BE2C (cell line): ENCODE measurements at places on chromosomes 12 and 14.

DNA sequence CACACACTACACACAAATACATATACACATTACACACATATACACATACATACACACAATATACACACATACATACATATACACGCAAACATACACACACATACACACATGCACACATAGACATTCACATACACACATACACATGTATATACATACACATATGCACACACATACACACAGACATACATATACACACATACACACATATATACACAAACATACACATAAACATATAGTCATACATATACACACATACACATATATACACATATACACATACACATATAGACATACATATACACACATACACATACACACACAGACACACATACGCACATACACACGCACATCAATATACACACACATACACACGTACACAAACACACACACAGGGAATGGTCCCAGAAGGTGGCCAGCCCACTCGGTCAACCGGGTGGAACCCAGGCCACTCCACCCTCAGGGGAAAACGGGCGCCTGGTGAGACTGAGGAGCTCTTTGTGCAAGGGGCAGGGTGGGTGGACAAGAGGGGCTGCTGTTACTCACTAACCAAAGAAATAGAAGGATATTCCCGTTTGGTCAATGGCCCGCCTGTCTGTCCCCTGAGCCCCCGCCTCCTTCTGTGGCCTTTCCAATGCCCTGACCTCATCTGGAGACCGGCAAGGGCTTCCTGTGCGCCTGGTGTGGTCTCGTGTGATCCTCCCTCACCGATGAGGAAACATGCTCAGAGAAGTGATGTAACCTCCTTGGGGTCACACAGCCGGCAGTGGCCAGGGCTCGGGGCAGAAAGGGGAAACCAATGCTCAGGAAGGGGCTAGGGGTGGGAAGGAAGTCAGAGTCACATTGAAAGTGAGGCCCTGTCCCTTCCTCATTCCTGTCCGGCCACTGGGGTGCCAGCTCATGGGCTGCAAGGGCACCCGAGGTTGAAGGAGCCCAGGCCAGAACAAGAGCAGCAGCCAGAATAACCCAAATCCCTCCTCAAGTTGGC lies 5.3 kb downstream of the TRPV4 start:
- no peak for DNase-seq

- no peak for DNase-seq
These were observed 522.5 kb downstream of the VRK1 start for GRCh38 chr14:97319691-97320090.

- no peak for DNase-seq
These were observed 43.4 kb downstream of the DIO2 start for GRCh38 chr14:80167793-80168448.

DNA sequence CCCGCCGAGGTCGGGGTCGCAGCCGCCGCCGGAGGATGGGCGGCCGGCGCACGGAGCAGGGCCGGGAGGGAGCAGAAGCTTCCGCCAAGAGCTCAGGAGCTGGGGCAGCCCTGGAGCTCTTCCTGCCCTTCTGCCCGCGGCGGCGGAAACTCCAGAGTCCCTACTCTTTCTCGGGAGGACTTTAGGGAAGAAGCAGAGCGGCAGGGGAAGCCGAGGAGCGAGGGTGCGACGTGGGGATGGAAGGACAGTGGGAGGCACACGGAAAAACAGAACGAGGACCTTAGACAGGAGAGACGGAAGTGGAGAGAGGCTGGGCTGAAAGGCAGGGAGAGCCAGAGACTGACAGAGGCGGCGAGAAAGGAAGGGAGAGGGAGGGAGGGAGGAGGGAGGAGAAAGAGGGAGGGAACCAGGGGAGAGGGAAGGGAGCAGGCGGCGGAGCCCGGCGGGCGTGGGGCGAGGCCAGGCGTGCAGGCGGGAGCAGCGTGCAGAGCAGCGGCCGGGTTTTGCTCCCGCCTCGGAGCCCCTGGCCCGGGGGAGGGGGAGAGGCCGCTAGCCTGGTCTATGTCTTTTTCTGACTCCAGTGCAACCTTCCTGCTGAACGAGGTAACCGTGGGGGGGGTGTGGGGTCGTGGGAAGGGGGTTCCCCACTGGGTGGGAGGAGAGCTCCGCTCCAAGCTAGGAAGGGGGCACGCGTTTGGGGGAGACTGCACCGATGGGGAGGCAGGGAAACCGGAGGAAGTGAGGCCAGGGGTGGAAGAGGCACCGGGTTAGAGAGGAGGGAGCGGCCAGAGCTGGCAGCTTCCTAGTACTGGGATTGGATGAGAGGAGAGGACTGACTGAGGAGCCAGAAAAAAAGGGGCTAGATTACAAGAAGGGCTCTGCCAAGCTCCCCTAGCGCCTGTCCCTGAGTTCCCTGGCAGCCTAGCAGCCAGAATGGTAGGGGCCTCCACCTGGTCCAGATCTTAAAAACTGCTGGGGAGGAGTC lies 2.9 kb upstream of the CACNB3 start:
- peak; percentile 88 for DNase-seq

DNA sequence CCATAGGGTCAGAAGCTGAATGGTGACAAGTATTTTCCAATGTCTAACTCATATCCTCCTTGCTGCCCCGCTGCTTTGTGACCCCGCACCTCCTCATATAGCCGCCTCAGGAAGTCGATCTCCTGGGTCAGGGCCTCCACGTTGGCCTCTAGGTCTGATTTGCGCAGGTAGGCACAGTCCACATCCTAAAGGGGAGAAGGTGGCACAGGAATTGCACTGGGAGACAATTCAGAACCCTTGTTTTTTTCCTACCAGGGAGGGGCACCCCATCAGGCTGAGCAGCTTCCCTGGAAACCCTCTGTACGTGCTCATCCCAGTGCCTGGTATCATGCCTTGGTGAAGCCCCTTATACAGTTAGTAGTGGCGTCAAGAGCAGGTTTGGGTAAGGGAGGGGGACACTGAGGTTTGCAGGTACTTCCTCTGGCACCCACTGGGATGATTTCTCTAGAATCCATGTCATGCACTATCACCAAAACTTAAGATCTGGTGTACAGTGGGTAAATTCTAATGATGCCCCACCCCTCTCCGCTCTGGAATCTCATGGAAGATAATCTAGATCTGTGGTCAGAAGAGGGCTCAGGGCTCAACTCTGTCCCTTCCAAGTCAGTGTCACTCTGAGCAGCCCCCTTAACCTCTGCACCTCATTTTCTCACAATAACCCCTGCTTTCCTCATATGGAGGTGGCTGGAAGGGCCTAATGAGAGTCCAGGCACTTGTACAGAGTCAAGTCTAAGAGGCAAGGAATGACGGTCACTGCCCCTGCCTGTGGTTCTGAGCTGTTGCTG lies 20.1 kb upstream of the KRT86 start:
- DNase-seq: no peak

DNA sequence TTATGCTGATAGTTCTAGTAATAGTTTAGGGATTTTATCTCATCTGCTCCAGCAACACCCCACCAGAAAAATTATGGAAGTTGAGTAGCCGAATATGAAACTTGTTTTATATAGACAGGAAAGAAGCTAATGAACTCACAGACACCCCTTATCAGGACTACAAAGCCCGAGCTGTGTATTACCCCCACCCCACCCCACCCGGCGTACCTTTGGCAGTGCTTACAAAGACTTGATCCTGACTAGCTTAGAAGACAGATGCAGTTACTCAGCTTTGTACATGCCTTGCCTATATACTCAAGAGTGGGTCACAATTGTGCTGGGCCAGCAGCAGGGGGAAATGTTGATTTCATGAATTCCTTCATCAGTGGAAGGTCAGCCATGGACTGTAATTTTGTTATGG lies 22.4 kb downstream of the PROX2 start:
- DNase-seq: no peak

DNA sequence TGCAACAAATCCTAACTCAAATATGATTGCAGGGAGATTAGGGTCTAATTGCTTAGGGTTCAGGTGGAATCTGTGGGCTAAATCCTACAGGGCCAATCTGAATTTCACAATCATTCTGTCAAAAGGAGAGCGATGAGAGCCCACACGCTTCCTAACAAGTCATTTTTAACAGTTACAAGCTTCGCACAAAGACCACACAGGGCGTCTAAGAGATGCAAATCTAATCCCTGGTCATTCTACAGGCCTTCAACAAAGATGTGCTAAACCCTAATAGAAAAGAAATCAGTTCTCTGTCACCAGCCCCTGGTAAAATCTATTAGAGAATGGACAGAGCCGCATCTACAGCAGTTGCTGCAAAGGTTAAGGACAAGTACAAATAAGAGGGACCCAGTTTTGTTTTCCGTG lies 15.3 kb downstream of the NKX2-1 start:
- DNase-seq: no peak

GRCh38 chr12:56522411-56523193 lies 982 bp downstream of the RBMS2 start:
- DNase-seq: no peak

GRCh38 chr14:83826838-83827237 lies 1703.1 kb upstream of the FLRT2 start:
- DNase-seq: no peak

- no peak for DNase-seq
These were observed 32.8 kb downstream of the GTF2A1 start for GRCh38 chr14:81187832-81188522.

DNA sequence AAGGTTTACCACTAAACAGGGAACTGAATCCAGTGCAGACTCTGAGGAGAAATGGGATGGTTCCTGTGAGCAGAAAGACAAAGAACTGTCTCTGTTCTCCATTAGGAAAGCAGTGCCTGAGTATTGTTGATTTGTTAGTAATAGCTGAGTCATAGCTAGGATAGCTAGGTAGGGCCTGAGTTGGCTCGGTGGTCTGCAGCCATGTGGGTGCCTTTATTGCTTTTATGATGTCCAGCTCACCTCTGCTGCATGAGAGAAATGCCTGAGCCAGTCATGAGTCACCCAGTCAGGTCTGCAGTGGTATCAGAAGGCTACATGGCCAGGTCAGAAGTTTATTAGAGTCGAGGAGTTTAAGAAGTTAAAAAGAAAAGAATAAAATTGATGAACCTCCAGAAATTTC lies 24.2 kb downstream of the TRHDE start:
- DNase-seq: no peak

DNA sequence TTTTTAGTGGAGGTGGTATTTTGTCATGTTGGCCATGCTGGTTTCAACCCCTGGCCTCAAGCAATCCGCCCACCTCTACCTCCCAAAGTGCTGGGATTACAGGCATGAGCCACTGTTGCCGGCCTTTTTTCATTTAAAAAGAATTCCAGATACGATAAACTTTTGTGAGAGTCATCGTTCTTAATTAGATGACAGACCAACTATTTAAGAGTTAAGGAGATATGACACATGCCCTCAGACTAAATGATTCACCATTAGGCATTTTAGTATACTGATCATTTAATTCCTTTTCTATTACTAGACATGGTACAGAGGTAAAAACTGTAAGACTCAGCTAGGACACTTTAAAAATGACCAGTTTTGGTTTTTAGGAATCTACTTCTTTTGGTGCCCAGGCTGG lies 2.4 kb downstream of the ANKRD13A start:
- no peak for DNase-seq

DNA sequence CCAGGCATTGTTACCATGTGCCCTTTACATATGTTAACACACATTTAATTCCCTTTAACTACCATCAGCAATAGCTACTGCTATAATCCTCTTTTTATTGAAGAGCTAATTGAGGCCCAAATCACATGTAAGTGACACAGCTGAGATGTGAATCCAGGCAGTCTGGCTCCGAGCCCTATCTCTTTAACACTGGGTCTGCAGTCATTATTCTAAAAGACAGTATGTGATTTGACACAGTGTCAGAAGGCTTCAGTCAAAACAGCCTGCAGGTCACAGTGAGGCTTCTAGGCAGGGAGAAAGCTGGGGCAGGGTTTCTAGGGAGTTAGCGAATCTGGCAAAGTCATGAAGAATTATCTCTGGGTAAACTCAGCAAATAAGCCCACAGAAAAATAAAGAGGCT lies 148.2 kb downstream of the KIF21A start:
- DNase-seq: peak; percentile 63

DNA sequence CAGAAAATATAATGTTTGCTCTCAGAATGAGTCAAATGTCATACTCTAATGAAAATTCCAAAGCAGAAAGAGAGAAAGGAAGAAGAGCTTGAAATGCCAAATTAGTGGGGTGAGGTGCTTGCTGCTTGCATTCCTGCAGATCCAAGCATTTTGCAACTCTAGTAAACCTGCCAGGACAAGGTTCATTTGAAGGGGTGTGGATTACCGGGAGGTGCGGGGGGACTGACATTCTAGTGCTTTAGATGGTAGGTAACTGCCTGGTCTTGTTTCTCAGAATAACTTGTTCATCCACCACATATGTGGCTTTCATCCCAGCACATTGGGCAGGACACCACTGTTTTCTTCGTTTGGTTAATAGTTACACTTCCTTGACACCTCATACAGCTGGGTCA lies 144.4 kb downstream of the AKAP6 start:
- DNase-seq: no peak

GRCh38 chr14:31884776-31885379 lies 192.2 kb upstream of the ARHGAP5 start:
- DNase-seq: no peak

GRCh38 chr12:95705143-95705542 lies 85.4 kb downstream of the NTN4 start:
- no peak for DNase-seq

GRCh38 chr14:50030036-50030435 lies 86.3 kb downstream of the VCPKMT start:
- no peak for DNase-seq

DNA sequence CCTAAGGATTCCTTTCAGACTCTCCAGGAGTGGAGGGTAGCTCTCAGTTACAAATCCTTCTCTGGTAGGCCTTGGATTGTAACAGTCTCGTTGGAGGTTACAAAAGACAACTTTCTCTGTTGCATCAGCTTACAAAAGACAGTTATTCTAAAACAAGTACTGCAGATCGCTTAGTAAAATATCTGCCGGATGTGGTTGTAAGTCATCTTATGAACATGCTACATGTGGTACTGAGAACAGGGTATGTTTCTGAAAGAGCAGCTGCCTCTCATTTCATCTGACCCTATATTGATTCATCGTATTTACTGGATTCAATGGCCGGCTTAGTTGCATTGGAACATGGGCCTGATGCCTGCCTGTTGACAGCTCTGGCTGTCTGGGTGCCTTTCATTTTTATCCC lies 157.4 kb downstream of the PTCSC3 start:
- no peak for DNase-seq

- DNase-seq: no peak
These were observed 12.0 kb upstream of the SERPINA1 start for GRCh38 chr14:94400422-94400841.

- no peak for DNase-seq
These were observed 52.4 kb downstream of the SYT1 start for GRCh38 chr12:78916845-78917480.

DNA sequence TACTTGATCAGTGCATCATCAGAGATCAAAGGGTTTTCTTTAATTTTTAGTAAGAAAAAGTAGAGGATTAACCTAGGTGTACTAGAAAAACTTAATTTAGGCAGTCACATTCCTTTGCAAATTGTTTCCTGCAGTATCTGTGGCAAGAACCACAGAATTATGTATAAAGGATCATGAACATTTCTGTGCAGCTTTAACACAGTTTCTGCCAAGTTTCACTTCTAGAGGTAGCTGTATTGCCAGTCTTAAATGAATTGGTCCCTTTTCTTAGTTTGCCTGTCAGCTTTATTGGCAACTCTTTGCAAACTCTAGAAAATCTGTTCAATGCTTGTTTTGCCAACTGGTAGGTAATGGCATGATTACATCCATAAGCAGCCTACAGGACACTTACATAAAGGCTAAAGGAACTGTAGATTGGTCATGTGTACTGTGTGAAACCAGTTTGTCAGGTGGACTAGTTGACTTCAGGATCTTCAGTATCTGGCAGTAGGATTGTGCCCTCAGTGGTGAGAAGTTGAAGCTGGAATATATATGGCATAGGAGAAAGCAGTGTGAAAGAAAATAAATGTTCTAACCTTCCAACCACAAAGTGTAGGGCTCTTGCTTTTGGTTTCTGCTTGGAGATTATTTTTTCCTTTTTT lies 75.9 kb downstream of the TTLL5 start:
- DNase-seq: no peak
